Activated CD4-positive, alpha-beta memory T cell treated with anti-CD3 and anti-CD28 coated beads for 36 hours (primary cell): ENCODE measurements at places on chromosomes 7 and 10. TPM values are rescaled to one million over a fixed set of nuclear protein-coding genes. Genes with fewer than 3 reads are reported as not detected.

GRCh38 chr10:116553378-116553980 is 7.7 kb downstream of the PNLIP start:
- no peak overlapping the region for H3K27ac ChIP-seq
- H3K36me3 ChIP-seq, result no peaks in the 10 kb centered on the region
- DNase-seq, result no peak
- no peak overlapping the region for H3K4me3 ChIP-seq

GRCh38 chr10:17358461-17358860 is 95.9 kb downstream of the ST8SIA6 start:
- no peak for DNase-seq
- peaks cover 9% of the 10 kb centered on the region for H3K4me1 ChIP-seq
- H3K4me3 ChIP-seq, result no peak overlapping the region

DMBT1 gene
- total RNA-seq, result not detected

UCN3 gene
- total RNA-seq, result not detected

DNA sequence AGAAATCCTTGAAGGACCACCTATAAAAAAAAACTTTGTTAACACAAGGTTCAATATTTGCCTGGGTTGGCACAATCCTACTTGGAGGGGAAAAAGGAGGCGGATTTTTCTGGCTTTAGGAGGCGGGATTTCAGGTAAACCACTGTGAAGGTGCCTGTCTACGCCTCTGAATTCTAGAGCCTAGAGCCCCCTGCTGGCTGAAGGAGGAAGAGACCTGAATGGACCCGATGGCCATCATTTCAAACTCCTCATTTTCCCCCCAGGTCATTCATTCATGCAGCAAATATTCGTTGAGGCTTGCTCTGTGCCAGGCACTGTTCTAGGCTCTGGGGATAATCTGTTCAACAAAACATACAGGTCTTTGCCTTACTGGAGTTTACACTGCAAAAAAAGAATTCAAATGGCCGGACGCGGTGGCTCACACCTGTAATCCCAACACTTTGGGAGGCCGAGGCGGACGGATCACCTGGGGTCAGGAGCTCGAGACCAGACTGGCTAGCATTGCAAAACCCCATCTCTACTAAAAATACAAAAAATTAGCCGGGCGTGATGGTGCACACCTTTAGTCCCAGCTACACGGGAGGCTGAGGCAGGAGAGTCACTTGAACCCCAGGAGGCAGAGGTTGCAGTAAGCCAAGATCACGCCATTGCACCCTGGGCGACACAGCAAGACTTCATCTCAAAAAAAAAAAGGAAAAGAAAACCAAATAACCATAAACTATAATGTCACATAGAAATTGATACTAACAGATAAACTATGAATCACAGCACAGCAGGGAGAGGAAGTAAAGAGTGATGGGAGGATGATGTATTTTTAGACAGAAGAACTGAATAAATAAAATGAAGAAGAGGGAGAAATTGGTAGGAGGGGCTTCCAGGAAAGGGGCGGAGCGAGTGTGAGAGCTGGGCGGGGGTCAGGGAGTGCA is 90.1 kb upstream of the NFE2L3 start:
- peaks cover 5% of the 10 kb centered on the region for H3K4me1 ChIP-seq
- H3K27ac ChIP-seq, result no peak overlapping the region
- H3K27me3 ChIP-seq, result peaks cover 15% of the 10 kb centered on the region
- no peaks in the 10 kb centered on the region for H3K36me3 ChIP-seq

DNA sequence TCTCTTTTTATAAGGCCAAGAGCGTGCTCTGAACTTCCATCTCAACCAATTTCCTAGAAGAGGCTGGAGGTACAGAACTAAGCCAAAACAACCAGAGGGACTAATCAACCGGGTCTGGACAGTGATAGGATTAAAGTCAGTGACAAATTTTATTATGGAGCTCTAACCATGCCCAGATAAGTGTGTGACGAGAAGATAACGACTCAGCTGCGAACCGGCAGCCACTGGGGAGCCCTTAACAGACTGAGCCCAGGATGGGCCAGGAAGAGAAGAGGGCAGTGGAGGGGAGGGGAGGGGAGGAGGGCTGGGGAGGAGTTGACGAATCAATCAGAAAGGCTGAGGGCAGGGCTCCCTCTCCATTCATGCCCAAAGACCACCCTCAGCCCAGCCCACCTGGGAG is 119.9 kb downstream of the PLXNA4 start:
- no peaks in the 10 kb centered on the region for H3K27me3 ChIP-seq
- H3K4me1 ChIP-seq, result peaks cover 32% of the 10 kb centered on the region
- no peak for DNase-seq
- no peak overlapping the region for H3K27ac ChIP-seq

GIMAP1 gene
- total RNA-seq, result 6.0 TPM

PTPRZ1 gene
- not detected for total RNA-seq

COMMD3 gene
- total RNA-seq, result 84.6 TPM

DNA sequence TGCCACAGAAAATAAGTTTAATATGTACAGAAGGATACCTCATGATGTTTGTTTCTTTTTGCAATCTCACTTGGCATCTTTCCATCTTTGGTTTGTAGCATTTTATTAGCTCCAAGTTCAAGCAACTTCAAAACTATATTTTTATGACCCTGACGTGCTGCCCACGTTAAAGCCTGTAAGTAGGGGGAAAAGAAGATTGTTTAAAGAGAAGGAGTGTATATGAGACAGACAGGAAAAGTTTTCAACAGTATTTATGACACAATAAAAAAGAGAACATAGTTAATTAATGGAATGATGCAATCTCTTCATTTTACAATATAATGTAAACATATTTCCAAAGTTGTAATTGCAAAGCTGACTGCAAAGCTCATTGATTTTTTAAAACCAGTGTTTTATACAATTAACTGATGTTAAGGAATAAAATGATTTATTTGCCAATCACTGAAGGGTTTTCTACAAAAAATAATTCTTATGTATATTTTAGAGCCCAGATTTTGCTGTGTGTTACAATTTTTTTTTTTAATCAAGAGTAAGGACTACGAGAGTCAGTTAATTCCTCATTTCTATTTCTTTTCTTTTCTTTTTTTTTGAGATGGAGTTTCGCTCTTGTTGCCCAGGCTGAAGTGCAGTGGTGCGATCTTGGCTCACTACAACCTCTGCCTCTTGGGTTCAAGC is 42.5 kb downstream of the ASZ1 start:
- no peak for DNase-seq
- no peaks in the 10 kb centered on the region for H3K27me3 ChIP-seq
- H3K36me3 ChIP-seq, result no peaks in the 10 kb centered on the region
- no peaks in the 10 kb centered on the region for H3K4me1 ChIP-seq

ITGB1 gene
- total RNA-seq, result 113 TPM

PSMA2 gene
- 200 TPM for total RNA-seq

- H3K27me3 ChIP-seq, result peaks cover 3% of the 10 kb centered on the region
- peaks cover 2% of the 10 kb centered on the region for H3K4me1 ChIP-seq
- DNase-seq, result no peak
- no peak overlapping the region for H3K4me3 ChIP-seq
- H3K27ac ChIP-seq, result no peak overlapping the region
- H3K36me3 ChIP-seq, result no peaks in the 10 kb centered on the region
Measured at GRCh38 chr7:36806891-36807290, 82.6 kb upstream of the AOAH start.

DNA sequence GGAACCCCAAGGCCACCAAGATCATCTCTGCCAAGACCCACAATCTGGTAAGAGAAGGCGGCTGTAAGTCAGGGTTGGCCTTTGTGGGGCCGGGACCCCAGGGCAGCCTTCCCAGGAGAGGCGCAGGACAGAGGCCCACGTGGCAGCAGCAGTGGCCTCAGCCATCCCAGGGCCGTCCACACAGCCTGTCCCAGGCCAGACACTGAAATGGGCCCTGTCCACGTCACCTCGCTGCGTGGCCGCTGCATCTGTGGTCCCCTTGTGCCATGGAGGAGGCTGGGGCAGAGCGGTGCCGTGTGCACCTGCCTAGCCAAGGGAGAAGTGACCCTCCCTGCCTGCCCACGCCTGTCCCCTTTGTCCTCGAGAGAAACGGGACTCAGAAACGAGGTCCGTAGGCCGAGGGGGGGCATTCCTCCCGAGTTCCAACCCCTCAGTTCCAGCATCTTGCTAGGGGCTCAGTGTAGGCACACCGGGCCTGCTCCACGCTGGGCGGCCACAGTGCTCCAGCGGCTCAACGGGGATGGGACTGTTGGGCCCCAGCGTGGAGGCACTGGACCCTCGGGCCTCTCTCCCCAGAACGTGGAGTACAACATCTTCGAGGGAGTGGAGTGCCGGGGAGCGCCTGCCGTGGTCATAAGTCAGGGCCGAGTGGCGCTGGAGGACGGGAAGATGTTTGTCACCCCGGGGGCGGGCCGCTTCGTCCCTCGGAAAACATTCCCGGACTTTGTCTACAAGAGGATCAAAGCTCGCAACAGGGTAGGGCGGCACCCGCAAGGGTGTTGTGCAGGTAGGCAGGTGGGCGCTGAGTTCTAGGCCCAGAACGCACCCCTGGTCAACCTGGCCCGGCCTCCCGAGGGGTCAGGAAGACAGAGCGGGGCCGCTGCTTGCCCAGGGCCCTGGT is 15.6 kb downstream of the DPYSL4 start:
- H3K4me3 ChIP-seq, result no peak overlapping the region
- no peaks in the 10 kb centered on the region for H3K4me1 ChIP-seq
- H3K36me3 ChIP-seq, result no peaks in the 10 kb centered on the region
- H3K27ac ChIP-seq, result no peak overlapping the region
- H3K27me3 ChIP-seq, result no peaks in the 10 kb centered on the region
- no peak for DNase-seq

LRIT1 gene
- total RNA-seq, result not detected

PDE6C gene
- total RNA-seq, result not detected

GRCh38 chr10:5404208-5405041 is at the start of gene TUBAL3:
Gene TUBAL3, minus strand, starts transcription at chr10:5404828. Its CDS starts 36 bp downstream, at chr10:5404792.
- peaks cover 14% of the 10 kb centered on the region for H3K27me3 ChIP-seq
- H3K36me3 ChIP-seq, result no peaks in the 10 kb centered on the region
- no peaks in the 10 kb centered on the region for H3K4me1 ChIP-seq
- no peak within 1 kb of the TSS for H3K4me3 ChIP-seq
- H3K27ac ChIP-seq, result no peak within 1 kb of the TSS

DNA sequence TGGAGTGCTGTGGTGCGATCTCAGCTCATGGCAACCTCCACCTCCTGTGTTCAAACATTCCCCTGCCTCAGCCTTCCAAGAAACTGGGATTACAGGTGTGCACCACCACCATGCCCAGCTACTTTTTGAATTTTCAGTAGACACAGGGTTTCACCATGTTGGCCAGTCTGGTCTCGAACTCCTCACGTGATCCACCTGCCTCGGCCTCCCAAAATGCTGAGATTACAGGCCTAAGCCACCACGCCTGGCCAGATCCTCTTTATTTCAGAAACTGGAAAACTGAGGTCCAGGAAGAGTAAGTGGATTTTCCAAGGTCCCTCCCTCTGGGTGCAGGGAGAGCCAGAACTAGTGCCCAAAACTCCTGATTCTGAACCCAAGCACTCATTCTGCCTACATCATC is 413.1 kb upstream of the AUTS2 start:
- no peaks in the 10 kb centered on the region for H3K36me3 ChIP-seq
- no peak for DNase-seq
- H3K27ac ChIP-seq, result no peak overlapping the region
- no peaks in the 10 kb centered on the region for H3K4me1 ChIP-seq

BTAF1 gene
- total RNA-seq, result 50.7 TPM

DNA sequence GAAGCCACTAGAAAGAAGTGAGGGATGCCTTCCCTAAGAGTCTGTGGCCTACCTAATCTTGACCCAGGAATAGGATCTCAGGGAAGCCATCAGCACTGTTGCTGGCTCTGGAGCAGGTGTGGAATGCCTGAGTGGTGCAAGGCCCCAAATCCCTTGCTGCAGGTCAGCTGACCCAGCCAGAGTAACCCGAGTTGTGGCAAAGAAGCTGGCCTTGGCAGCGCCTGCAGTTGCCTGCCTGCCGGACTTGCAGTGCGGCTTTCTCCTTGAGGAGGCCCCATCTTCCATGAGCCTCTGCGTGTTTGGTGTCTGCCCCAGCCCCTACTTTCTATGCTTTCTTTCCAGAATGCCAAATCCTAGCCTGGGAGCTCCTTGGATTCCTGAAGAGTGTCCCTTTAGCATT is 5.8 kb downstream of the KIAA1217 start:
- no peak overlapping the region for H3K4me3 ChIP-seq
- no peak overlapping the region for H3K27ac ChIP-seq
- H3K36me3 ChIP-seq, result no peaks in the 10 kb centered on the region

ORAI2 gene
- 31.5 TPM for total RNA-seq

DNA sequence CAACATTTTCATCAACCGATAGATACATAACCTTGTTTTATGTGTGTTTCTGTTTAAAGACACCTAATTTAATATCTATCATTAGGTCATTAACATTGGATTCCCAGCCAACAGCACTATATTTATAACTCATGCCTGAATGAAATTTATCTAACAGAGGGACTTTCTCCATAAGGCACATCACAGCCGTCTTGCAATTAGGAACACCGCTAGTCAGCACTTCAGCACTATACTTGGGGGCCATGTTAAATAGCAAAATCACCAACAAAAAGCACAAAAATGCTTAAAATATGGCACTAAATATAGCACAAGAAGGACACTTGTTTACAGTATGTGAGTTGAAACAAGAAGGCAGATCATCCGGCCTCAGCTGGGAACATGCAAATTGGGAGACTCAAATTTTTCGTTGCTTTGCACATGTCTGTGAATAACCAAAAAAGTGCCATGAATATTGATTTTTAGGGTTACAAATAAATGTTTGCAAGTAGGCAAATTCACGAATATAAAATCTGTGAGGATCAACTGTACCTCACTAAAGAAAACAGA is 51.0 kb downstream of the TLL2 start:
- H3K4me3 ChIP-seq, result no peak overlapping the region
- no peaks in the 10 kb centered on the region for H3K4me1 ChIP-seq
- H3K27me3 ChIP-seq, result peaks cover 12% of the 10 kb centered on the region
- DNase-seq, result no peak
- H3K27ac ChIP-seq, result no peak overlapping the region

GRCh38 chr10:137606-138005 is 2.4 kb downstream of the ZMYND11 start:
- H3K4me1 ChIP-seq, result peaks cover 35% of the 10 kb centered on the region
- no peaks in the 10 kb centered on the region for H3K36me3 ChIP-seq
- no peak overlapping the region for H3K4me3 ChIP-seq

GRCh38 chr7:73615886-73616285 is 8.4 kb downstream of the MLXIPL start:
- H3K4me1 ChIP-seq, result no peaks in the 10 kb centered on the region
- H3K36me3 ChIP-seq, result no peaks in the 10 kb centered on the region
- DNase-seq, result no peak
- no peak overlapping the region for H3K27ac ChIP-seq
- H3K4me3 ChIP-seq, result no peak overlapping the region

SEMA3C gene
- not detected for total RNA-seq

MYL10 gene
- not detected for total RNA-seq

GRCh38 chr10:71741671-71742070 is 22.1 kb upstream of the C10orf105 start:
- no peak for DNase-seq
- peaks cover 99% of the 10 kb centered on the region for H3K4me1 ChIP-seq
- peak overlapping the region; percentile 88 for H3K27ac ChIP-seq
- H3K4me3 ChIP-seq, result no peak overlapping the region

TRIM50 gene
- not detected for total RNA-seq

GRCh38 chr7:110534241-110534931 is 556.5 kb upstream of the LRRN3 start:
- H3K4me3 ChIP-seq, result no peak overlapping the region
- DNase-seq, result no peak

GRCh38 chr10:121131426-121132265 is 280.5 kb downstream of the WDR11 start:
- DNase-seq, result no peak
- H3K4me3 ChIP-seq, result no peak overlapping the region
- H3K4me1 ChIP-seq, result no peaks in the 10 kb centered on the region
- H3K36me3 ChIP-seq, result no peaks in the 10 kb centered on the region

RBP4 gene
- not detected for total RNA-seq

NPC1L1 gene
- 0.07 TPM for total RNA-seq

- H3K4me3 ChIP-seq, result no peak overlapping the region
- peaks cover 18% of the 10 kb centered on the region for H3K27me3 ChIP-seq
- no peak overlapping the region for H3K27ac ChIP-seq
- H3K4me1 ChIP-seq, result no peaks in the 10 kb centered on the region
- H3K36me3 ChIP-seq, result no peaks in the 10 kb centered on the region
Measured at GRCh38 chr10:14261336-14261735, 69.4 kb downstream of the FRMD4A start.

ANKIB1 gene
- 39.9 TPM for total RNA-seq

CCSER2 gene
- total RNA-seq, result 73.5 TPM
